ENCODE measurements at places on chromosomes 5 and 9.

- peak; percentile 90 for DNase-seq
Observed at GRCh38 chr5:90940227-90940995, 381.8 kb downstream of the ADGRV1 start.

- no peak for DNase-seq
Observed at GRCh38 chr5:168979135-168979534, 321.8 kb downstream of the SLIT3 start.

DNA sequence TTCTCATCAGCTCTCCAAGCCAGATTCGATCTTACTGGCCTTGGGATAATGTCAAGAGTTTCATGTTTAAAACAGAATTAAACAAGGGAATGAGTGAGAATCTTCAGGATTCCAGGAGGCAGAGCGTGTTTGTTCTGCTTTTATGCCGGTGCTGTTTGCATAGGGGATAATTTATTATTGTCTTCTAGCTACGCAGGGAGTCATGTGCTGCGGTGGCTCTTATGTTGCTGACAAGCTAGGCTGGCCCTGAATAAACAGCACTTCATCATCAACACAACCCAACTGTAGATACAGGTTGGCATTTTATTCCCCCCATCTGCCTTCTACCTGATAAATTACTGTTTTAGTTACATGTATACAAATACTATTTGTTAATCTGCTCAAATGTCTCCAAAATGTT, 47.1 kb upstream of the PCA3 start:
- peak; percentile 86 for DNase-seq

GRCh38 chr5:51389577-51390463, 6.6 kb downstream of the ISL1 start:
- no peak for DNase-seq

GRCh38 chr5:75678155-75678554, 39.1 kb downstream of the POC5 start:
- DNase-seq, result no peak

DNA sequence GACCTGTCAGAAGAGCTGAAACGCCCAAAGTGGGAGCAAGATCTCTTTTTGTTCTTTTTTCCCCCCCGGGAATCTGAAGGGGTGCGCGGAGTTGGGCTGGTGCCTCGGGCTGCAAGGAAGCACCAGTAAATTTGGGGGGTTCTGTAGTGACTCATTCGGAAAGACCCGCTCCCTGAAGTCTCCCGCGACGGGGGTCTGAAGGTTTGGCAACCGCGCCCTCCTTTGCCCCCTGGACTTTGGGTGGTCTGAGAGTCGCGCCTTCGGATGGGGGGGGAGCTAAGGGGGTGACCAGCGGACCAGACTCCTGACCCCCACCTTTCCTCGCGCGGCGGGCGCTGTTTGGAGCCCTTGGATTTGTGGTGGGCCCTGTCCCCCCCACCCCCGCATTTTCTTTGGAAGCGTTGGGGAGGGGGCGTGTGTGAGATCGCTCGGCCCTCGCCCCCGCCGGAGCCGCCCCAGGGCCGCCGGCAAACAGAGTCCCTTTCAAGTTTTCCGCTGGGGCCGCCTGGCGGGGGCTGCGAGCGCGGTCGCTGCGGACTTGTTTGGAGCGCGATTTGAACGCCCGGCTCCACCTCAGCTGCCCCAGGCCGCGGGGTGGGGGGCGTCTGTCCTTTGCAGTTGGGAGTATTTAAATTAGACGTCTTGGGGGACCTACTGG, 2.0 kb downstream of the CXXC5 start:
- DNase-seq, result no peak

GRCh38 chr9:134601764-134602163, 39.8 kb upstream of the COL5A1 start:
- no peak for DNase-seq

GRCh38 chr5:151498395-151499155, 51.2 kb downstream of the SLC36A1 start:
- no peak for DNase-seq

- no peak for DNase-seq
Observed at GRCh38 chr5:114390431-114390830, 28.6 kb downstream of the KCNN2 start.

DNA sequence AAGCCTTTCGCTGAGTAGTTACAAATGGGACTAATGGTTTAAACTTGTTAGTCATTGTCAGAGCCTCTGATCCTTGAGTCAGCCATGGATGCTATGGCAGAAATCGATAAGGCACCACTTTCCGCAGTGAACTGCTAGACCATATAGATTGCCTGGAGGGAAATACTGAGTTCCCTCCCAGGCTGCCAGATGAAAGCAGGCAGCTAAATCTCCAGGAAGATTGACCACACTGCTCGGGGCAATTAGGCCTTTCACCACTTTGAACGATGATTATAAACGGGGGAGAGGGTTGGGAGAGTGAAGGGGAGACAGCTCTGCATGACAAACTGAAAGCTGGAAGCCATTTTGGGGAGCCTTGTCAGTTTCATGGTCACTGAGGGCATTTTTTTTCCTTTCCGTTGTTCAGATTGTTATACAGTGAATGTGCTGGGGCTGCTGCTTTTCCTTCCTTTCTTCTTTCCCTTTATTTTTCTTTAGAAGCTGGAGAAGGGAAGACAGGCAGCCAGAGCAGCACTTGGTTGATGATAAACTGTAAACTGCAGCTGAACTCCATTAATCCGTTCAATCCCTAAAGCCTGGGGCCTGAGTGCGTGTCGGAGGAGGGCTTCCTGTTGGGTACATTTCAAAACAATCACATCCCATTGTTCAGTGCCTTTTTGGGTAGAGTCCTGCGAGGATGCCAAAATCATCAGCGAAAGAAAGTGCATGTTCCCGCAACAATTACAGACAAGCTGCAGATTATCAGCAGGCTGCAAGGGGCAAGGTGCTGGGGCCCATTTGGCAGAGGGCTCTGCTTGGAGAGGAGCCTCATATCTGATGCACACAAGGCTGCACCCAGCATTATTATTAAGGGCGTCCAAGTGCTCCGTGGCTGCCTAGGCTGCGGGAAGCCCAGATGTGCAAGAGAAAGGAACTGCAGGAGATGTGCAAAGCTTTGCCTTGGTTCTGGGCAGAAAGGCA, 308.4 kb downstream of the PSAT1 start:
- DNase-seq, result no peak

DNA sequence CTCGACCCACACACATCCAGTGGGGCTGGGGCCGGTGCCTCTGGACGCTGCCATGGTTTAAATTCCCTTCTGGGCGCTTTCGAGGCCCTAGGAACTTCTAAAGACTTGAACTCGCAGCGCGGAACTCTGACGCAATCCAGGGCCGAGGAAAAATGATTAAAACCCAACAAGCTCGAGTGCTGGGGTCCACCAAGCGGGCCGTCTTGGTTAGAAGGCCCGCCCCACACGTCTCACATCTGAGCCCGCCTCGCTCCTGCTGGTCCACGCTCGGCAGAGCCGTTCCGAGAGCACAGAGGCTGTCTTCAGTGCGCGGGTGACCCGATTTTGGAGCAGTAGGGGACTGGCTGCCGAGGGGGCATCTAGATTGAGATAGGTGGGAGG, 1.5 kb downstream of the CRHBP start:
- no peak for DNase-seq

GRCh38 chr5:172540099-172540870, 86.0 kb upstream of the SH3PXD2B start:
- DNase-seq, result peak; percentile 78

DNA sequence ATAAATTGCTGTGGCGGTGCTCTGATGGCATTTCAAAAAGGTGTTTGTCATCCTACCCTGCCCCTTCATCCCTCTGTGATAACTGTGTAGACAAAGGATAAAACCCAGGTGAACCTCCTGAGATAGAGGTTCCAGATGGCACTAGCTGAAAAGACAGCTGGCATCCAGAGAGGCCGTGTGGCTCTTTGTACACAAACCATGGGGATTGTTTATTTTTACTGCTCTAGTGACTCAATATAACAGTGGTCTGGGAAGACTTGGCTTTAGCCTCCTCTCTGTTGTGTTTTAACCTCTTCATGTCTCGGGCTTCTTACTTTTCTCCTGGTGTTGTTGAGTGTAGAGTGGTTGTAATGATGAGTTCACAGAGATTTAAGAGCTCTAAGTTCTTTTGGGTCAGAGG, 48.8 kb downstream of the SH3GL2 start:
- peak; percentile 70 for DNase-seq

GRCh38 chr5:175523292-175523691, 44.9 kb downstream of the SFXN1 start:
- DNase-seq, result no peak

DNA sequence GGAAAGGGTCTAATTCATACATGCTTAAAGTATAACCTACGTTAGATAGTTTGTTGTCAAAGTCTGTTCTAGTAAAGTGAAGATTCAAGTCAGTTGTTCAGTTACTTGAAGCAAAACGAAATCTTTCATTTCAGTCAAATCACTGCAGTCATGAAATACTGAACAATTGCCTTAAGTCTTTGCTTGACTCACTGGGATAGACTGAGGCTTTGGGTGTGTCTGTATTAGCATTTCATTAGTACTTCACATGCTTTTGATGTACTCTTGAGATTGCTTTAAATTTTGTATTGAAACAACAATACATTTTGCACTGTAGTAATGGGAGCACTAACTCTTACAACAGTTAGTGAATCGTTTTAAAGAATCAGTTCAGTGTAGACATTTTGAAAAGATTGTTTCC, 4.0 kb upstream of the CMYA5 start:
- no peak for DNase-seq

- DNase-seq, result no peak
Observed at GRCh38 chr9:88993327-88993726, 2.1 kb downstream of the S1PR3 start.

- DNase-seq, result no peak
Observed at GRCh38 chr5:52469420-52469819, 318.3 kb upstream of the ITGA1 start.

DNA sequence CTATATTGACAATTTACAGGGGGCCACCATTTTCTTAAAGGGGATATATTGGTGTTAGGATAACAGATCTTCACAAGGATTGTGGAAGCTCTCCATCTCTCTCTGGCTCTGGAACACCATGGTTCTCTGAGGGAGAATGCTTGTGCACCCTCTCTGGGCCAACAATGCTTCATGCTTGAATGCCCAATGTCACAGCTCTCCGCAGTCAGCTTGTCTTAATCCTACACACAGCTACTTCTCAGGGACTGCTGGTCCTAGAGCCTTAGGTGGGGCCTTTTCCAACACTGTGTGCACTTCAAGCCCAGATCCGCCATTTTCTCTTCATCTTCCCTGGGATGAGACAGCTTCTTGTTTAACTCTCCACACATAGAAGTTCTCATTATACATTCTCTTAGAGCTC, 6.9 kb upstream of the PDLIM4 start:
- DNase-seq, result no peak

- DNase-seq, result no peak
Observed at GRCh38 chr5:118144540-118144939, 843.8 kb downstream of the DTWD2 start.

GRCh38 chr5:53109056-53109442, 508 bp downstream of the MOCS2 start:
- DNase-seq, result no peak

DNA sequence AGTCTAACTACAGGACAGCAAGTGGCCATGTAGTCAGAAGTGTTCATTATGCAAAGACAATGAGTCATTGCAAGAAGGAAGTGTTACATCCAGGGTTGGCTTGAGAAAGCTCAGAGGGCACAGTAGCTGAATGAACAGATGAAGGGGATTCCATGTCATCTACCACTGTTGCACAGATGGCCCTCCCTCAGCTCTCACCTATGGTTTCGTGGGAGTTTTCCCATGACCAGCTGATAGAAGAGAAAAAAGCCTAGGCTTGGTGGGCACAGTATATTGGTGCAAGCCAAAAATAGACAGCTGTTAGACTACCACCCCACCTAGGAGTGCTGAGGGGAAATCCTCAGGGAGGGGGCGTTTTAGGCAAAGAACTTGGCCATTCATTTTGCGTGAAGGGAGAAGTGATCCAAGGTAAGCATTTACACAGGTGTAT, 217.0 kb downstream of the DMRT2 start:
- no peak for DNase-seq

DNA sequence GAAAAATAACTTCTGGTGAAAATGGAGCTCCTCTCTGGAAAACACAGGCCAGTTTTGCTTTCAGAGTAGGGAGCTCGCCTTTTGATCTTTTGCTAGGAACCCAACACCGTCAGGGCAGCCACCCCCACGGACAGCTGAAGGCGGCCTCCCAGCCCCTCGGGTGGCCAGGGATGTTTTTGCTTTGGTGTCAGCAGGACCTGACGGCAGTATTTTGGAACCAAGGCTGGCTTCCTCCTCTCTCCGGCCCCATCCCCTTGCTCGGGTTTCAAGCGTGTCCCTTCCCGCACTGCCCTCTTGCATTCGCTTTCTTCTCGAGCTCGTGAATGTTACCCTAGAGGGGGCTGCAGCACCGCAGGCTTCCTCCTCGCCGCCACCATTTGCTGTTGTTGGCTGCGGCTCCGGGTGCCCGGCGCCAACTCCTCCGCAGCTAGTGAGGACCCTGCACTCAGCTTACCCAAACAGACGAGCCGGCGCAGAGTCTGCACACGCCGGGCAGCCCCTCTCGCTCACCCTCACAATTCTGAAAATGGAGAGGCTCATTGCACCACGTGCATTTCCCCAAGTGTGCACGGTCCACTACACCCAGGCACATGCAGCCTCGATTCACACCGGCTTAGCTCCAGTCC, 35.5 kb upstream of the ADAMTSL1 start:
- DNase-seq, result no peak

DNA sequence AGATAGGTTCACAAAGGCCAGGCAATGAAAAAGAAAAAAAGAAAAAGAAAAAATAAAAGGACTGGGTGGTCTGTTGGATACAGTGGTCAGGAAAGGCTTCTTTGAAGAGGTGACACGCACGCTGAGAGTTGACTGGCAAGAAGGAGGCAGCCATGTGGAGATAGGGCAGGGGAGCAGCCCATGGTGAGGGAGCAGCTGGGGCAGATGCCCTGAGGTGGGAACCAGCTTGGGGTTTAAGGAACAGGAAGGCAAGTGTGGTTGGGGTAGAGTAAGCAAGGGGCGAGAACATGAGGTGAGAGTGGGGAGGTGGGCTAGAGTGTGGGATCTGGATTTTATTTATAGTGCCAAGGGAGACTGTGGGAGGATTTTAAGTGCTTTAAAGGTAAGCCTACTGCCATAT, 6.8 kb downstream of the ENHO start:
- DNase-seq, result no peak

DNA sequence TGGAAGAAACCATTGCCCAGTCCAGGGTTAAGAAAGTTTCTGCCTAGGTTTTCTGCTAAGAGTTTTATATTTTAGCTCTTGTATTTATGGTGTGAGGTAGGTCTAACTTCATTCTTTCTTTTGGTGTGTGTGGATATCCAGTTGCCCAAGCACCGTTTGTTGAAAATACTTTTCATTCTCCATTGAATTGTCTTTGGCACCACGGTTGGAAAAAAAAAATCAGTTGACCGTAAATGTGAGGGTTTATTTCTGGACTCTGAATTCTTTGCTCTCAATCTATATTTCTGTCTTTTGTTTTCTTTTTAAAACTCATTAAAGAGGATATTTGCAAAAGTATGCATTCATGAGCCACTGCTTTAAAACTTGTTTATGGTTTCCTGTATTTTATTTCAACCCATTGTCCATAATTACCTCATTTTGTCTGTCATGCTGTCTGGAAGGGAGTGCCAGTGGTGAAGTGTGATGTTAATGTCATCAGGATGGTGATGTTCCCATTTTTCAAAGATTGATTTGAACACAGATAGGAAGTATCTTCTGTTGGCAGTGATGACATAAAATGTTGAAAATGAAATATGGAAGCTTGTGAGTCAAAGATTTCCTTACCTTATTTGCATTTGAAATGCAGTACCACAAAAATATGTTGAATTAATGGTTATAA, 33.9 kb downstream of the HABP4 start:
- no peak for DNase-seq

GRCh38 chr5:63127054-63127453, 548.4 kb downstream of the LRRC70 start:
- DNase-seq, result no peak
